ENCODE measurements at places on chromosomes 11 and 22.

GRCh38 chr22:49396817-49397216, 430.9 kb downstream of the BRD1 start:
- no peak for DNase-seq

GRCh38 chr11:74015919-74016684, 7.2 kb upstream of the UCP3 start:
- DNase-seq, result no peak

DNA sequence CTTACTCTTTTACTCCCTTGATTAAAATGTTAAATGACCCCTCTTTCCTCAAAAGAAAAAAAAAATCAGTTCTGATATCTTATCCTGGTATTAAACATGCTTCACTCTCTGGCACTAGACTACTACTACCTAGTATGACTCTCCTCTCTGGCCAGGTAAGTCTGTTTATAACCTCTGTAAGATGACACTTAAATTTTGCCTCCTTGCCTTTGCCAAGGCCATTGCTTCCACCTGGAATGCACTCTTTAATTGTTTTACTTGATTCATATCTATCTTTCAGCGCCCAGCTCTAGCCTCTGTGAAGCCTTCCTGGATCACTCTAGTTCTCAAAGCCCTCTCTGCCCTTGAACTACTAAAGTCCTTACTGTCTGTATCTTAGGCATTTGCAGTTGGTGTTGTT, 170.4 kb downstream of the ETS1 start:
- DNase-seq, result no peak

DNA sequence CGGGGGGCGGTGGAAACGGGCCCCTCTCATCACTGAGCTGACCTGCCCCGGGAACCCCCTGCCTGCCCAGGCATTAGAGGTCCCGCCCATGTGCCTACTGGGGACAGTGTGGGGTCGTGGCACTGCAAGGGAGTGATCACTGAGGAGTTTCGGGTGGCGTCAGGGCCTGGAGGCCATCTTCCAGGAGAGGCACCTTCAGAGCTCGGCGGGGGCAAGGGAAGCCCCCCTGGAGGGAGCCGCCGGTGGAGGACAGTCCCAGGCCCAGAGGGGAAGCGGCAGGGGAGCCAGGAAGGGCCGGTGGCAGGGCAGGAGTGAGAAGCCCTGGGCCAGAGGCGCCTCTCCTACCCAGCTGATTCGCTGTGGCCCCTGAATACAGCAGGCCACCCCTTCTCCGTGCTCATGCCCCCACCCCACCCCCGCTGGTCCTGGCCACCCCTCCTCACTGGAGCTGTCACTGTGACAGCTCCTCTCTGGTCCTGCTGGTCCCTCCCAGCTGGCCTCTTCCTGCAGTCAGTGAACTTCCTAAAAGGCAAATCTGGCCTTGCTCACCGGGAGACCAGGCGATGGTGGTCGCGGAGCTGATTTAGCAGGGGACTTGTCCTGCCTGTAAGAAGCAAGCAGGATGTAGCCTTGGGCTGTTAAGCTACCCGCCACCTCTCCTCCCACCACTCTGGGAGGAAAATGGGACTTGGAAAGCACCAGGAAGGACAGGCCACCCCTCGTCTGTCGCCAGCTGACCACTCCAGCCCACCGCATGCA, 2.0 kb upstream of the MAPK11 start:
- peak; percentile 2 for DNase-seq

DNA sequence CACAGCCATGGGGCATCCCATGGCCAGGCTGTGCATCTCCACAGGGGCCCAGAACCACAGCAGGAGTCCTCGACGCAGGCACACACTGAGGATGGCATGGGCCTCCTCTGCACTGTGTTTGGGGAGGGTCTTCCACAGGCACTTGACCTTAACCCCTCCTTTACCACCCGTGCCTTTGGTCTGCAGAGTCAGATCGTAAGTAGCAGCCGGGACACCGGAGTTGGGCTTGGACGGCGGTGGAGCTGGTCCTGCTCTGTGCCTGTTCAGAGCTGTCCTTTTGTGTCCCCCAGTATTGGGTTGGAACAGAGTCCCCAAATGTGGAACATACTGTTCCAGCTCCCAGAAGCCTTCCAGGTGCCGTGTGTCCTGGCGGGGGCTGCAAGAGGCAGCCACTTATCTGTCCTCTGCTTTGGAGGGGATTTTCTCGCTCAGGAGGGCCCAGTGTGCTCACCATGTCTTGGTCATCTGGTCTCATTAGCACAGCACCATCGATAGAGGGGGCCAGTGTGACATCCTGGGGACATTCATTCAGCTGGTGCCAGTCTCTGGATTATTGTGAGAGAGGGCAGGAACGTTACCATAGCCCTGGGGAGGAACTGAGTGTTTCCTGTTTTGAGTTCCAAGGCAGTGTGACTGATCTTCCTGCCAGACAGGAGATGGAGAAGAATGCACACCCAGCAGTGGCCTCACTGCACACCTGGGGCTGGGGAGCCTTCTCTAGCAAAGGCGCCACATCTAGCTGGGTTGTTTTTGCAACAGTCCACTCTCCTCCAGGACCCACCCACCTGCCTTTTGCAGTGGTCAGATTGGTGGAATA, 12.4 kb downstream of the CRELD2 start:
- peak; percentile 93 for DNase-seq

- DNase-seq, result peak; percentile 14
These were observed 657 bp downstream of the CWC15 start for GRCh38 chr11:94972700-94973098.

- peak; percentile 48 for DNase-seq
These were observed 17.6 kb upstream of the LIN7C start for GRCh38 chr11:27524155-27524554.

GRCh38 chr11:32890843-32891656, 1.6 kb upstream of the QSER1 start:
- DNase-seq, result no peak

DNA sequence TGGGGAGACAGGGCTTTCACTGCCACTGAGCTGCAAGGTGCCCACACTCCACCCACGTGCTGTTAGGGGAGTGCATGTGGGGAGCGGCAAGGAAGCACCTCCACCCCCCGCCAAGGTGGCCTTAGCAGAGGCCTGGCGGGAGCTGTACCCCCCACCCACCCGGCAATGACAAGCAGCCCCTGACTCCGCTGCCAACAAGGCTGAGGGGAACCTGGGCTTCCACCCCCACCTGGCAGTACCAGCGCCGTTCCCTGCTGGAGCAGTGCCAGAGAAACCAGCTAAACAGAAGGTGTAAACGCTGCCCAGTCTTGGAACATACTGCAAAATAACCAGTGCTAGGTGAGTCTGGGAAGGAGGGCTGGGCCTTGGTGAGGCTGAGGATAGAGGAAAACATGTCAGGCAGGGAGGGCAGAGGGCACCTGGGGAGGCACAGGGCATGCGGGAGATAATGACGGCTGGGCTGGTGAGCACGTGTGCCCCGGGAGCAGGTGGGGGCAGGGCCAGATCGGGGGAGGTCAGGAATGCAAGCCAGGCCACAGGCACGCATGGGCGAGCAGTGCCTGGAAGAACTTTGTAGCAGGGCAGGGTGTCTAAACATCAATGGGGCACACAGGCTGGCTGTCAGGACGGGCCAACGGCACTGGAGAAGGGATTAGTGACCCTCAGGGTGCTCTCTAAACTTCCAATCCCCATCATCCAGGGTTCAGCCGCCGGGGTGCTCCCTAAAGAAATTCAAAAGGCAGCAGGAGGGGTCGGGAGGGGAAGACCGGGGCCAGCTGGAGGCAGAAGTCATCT, 6.6 kb downstream of the CERK start:
- DNase-seq, result no peak

DNA sequence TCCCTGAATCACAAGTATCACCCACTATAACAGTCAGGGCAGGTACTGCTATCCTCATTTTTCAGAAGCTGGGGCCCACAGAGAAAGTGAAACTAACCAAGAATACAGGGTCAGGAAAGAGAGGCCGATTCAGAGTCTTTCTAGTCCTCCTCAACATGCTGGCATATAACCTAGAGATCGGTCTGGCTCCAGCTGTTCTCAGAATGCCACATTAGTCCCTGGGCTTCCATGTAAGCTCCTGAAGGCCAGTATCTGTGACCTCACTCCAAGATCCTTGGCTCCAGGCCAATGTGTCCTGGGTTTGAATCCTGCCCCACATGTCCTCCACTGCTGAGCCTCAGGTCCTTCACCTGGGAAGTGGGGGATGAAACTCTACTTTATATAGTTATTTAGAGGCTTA, 50.4 kb downstream of the TENM4 start:
- DNase-seq, result no peak

DNA sequence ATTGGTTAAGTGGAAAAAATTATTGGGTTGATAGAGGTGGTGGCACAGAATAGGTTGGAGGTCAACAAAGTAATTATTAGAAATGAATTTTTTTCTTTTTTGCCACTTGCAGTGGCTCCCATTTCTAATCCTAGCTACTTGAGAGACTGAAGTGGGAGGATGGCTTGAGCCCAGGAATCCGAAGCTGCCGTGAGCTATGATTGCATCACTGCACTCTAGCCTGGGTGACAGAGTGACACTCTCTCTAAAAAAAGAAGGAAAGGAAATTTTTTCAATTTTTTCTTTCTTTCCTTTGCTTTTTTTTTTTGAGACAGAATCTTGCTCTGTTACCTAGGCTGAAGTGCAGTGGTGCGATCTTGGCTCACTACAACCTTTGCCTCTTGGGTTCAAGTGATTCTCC, 2.2 kb upstream of the BCO2 start:
- no peak for DNase-seq

- no peak for DNase-seq
These were observed 34.3 kb upstream of the MICAL2 start for GRCh38 chr11:12075822-12076821.

DNA sequence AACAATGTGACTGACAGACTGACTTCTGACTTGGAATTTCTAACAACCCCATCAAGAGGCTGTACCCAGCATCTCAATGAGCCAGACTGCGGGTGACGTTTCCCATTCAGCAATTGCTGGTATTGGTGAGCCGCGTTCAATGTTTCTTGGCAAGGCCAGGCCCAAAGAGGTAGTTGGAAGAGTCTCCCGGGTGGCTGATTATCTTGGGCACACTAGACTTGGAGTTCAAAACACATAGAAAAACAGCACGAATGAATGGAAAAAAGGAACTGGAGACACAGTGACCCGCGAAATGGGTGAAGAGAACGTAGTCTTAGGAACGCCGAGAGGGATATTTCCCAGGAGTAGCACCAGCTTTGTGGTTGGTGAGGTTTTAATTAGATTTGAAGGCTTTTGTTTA, 115.7 kb downstream of the RPS6KA4 start:
- no peak for DNase-seq

DNA sequence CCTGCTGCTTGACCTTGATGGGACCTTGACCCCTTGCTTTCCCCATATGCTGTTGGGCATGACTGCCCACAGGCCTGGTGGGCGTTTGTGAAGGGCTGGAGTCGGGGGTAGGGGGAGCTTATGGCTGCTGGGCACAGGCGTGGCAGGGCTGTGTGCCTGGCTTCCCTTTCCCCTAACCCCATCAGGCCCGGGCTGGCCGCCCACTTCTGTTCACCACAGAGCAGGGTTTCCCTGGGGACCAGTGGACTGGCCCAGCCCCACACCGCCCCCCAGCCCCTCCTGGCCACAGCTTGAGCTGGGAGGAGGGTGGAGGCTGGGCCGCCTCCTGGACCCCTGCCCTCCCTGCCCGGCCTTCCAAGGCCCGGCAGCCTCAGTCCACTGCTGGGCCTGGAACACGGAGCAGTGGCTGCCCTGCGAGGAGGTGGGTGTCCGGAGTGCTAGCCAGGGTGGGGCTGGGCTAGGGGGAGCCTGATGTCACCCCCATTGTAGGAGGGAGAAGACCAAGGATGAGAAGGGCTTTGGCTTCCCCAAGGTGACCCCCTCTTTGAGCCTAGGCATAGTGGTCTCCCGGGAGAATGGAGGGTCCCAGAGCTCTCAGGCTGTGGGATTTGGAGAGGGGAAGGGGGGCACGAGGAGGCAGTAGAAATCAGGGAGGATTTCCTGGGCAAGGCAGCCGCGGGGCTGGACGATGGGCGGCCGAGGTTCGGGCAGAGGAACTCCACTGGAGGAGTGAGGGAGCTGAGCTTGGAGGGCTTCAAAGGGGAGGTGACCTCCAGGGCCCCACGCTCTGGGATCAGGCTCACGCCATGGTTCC, at the start of gene AIFM3:
AIFM3 (plus strand) TSS at position 373 of the 814 bp plus-strand sequence. CDS start 690 bp downstream, outside the sequence.
- no peak for DNase-seq

- no peak for DNase-seq
These were observed 8.5 kb upstream of the FXYD6 start for GRCh38 chr11:117884994-117885393.

- no peak for DNase-seq
These were observed 75.6 kb downstream of the IGLL1 start for GRCh38 chr22:23504516-23504915.

GRCh38 chr11:14973621-14974514, 1.7 kb upstream of the CALCA start:
- DNase-seq, result peak; percentile 30
